ENCODE measurements at places on chromosomes 2 and 18. TPM values are rescaled to one million over a fixed set of nuclear protein-coding genes. Genes with fewer than 3 reads are reported as not detected.

Gene KHK
- total RNA-seq: 0.24 TPM

Gene MAP3K19
- not detected for total RNA-seq

Gene BMP10
- total RNA-seq: not detected

Gene TEX51
- total RNA-seq: not detected

Gene REG3A
- not detected for total RNA-seq

Gene GRB14
- total RNA-seq: not detected
